Activated CD4-positive, alpha-beta T cell treated with anti-CD3 and anti-CD28 coated beads, Interleukin-2, amount 50 U/mL, for 48 hours (primary cell): ENCODE measurements at places on chromosomes 7 and 10.

DNA sequence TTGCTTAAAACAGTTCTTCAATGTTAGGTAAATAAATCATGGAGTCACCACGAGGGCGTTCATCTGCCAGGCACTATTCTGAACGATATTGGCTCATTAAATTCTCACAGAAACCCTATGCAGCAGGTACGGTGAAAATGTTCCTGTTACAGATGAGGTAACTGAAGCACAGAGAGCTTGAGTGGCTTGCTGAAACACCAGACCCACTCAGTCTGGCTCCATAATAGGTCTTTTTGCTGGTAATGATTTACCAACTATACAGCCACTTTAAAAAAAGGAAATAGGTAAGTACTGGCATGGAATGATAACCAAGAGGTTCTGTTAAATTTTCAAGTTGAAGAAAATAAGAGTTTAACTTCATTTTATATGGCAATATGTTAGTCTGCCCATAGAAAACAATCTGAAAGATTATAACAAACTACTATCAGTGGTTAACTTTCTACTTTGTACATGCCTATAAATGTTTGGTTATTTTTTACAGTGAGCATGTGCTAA, 1.3 kb upstream of the TM9SF3 start:
- DNase-seq: no peak

DNA sequence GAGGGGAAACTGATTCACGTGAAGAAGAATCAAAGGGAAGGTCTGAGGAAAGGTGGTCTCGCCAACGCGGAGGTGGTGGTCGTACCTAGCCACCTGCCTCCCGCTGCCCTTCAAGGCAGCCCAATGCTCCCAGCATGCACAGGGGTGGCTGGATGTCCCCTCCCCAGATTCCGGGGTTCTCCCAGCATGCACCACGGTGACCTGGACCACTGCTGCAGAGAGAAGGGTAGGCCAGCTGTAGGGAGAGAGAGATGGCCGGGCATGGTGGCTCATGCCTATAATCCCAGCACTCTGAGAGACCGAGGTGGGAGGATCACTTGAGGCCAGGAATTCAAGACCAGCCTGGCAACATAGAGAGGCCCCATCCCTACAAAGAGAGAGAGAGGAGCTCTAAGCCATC, 32.4 kb upstream of the PPP2R2D start:
- no peak for DNase-seq

GRCh38 chr10:103350175-103350516, 794 bp downstream of the PCGF6 start:
- DNase-seq: no peak

DNA sequence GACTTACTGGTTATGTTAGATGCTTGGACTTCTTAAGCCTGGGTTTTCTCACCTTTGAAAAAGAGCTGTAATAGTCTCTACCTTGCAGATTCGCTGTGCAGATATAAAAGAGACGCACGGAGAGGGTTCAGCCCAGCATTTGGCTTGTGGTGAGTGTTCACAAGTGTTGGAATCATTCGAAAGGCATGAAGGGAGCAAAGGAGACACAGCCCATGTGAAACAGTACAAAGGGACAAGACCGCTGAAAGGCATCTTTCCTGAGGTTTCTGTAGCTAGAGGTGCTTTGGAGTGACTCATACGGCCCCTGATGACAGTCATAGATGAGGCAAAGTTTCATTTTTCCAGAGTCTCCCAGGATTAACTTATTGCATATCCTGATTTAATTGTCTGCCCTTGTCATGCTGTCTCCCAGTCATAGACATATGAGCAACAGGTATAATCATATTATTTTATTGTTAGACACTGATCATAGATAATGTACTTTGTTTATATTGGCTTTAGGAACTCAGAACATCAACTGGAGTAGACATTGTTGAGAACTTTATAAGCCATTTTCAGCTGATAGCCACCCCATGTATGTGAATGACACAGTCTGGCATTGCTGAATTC, 171.1 kb downstream of the ADRA2A start:
- DNase-seq: no peak

GRCh38 chr10:98980353-98980752, 255.3 kb downstream of the HPSE2 start:
- no peak for DNase-seq

- peak; percentile 57 for DNase-seq
Observed at GRCh38 chr10:34994565-34995142, 95.5 kb downstream of the CUL2 start.

DNA sequence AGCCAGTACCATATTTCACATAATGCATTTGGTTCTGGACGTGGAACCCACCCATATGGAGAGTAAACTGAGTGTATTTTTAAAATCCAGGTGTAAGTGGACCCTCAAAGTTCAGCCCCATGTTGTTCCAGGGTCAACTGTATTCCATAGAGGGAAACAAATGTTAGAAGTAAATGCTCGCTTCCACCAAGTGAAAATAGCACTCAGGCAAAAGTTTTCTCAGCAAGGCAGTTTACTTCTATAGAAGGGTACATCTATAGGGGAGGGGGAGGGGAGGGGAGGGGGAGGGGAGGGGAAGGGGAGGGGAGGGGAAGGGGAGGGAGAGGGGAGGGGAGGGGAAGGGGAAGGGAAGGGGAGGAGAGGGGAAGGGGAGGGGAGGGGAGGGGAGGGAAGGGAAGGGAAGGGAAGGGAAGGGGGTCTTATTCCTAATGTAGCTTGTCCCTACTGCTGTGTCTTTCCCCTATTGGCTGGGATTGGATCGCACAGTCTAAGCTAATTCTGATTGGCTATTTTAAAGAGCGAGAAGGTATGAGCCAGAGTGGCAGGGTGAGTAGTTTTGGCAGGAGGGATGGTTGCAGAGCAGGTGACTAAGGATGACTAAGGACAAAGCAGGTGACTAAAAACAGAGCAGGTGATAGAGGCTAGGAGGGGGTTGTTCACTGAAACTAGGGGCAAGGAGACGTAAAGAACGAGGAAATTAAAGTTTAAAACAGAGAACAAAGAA, 29.1 kb downstream of the GARIN1A start:
- no peak for DNase-seq

- DNase-seq: no peak
Observed at GRCh38 chr10:63093227-63093626, 39.9 kb upstream of the NRBF2 start.

DNA sequence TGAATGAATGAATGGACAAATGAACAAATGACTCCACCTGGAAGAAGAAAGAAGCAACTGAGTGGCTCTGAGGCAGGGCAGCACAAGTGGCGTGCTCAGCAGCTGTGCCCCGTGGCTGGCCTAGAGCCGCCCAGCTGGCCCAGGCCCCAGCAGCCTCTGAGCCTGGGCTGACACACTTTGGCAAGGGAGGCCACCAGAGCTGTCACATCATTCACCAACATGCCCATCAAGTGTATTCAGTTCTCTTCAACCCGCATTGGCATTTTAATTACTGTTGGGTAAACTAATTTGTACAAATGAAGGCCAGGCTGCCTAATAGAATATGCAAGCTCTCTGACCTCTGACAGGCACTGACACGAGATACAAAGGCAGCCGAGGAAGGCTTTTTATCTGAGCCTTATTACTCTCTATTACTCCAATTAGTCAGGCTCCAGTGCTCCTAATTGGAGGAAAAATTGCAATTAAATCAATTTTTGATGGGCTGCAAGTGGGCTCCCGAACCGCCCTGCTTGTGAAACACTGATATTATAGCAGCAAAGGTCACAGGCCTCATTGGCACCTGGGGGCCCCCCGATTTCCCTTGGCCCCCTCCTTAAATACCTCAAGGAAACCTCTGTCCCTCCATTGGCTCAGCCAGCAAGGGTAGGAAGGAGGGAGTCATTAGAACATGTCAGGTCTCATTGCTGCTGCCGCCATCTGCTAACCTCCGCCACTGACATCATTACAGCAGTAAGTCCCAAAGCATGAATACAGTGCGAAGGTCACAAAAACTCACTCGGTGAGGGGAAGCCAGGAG, 41.9 kb downstream of the DPCD start:
- DNase-seq: no peak

GRCh38 chr10:17233286-17233991, 5.4 kb downstream of the VIM start:
- DNase-seq: no peak

DNA sequence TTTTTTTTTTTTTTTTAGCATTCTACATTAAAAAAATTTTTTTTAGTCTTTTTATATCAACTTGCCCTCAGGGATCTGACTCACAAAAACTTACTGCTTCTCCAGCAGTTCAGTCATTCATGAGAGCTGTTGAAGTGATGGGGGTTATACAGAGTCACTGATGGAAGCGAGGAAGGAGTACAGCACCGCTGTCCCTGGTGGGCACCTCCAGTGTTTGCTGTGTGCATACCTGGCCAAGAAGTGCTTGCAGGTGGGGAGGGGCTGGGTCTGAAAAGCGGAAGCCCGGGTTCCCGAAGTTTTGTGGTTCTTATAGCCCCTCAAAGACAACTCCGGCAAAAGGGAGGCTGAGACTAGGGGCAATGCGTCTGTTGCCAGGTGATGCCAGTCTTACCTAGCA, 46.2 kb downstream of the MINDY4 start:
- no peak for DNase-seq

DNA sequence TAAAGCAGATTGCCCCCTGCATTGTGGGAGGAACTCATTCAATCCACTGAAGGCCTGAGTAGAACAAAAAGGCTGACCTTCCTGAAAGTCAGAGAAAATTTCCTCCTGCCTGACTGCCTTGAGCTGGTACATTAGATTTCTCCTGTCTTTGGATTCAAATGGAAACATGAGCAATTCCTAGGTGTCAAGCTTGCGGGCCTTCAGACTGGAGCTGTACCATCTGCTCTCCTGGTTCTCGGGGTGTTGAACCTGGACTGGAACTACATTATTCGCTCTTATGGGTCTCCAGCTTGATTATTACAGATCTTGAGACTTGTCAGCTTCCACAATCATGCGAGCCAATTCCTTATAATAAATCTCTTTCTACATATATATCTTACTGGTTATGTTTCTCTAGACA, 173.6 kb upstream of the STEAP4 start:
- DNase-seq: no peak

DNA sequence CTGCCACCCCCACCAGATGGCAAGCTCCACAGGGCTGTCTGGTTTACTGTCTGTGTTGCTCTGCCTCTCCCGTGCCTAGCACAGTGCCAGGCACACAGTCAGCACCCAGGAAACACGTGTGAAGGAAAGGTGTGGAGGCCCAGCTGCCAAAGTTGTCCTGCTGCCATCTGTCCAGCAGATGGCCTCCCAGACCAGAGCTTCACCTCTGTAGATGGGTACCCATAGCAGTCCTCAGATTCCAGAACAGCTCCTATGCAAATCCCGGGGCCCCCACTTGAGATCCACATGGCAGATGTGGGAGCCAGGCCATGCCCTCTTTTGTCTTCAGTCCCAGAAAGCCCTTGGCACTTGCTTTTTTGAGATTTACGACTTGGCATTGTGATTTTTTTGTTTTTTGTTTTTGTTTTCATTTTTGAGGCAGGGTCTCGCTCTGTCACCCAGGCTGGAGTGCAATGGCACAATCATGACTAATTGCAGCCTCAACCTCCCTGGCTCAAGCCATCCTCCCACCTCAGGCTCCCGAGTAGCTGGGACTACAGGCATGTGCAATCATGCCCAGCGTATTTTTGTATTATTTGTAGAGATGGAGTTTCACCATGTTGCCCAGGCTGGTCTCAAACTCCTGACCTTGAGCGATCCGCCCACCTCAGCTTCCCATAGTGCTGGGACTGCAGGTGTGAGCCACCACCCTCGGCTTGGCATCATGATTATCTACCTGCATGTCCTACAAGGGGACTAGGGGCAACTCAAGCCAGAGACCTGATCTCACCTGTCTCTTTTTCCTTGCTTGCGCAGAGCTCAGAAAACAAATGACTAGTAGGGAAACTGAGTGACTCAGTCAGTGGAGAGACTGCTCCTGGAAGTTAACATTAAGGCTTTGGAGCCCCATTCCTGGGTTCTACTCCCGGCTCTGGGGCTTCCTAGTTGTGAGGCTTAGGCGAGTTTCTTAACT, 16.9 kb upstream of the PALD1 start:
- peak; percentile 55 for DNase-seq

GRCh38 chr7:53947732-53948131, 594.4 kb upstream of the VSTM2A start:
- DNase-seq: no peak

- DNase-seq: peak; percentile 82
Observed at GRCh38 chr7:148698397-148699023, at the start of gene CUL1. CUL1 (plus strand) TSS chr7:148698903; CDS start chr7:148730123, 31,220 bp downstream.

DNA sequence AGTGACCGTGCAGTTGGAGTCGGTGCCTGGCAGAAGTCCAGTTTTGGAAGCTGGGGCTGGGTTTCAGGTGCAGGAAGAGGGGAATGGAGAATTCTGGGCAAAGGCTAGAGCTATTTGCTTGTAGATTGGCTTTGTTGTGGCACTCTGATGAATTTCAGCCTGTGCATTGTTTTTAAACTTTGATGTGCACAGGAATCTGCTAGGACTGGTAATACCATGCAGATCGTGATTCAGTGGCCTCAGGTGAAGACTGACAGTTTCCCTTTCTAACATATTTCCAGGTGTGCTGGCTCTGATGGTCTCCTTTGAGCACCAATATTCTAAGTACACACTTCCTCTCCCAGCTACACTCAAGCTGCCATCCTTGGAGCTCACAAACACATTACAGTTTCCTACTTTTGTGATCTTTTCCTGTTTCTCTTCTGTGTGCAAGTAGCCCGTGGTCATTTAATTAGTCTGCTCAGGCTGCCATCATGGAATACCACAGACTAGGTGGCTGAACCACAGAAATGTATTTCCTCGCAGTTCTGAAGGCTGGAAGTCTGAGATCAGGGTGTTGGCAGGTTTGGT, 55.6 kb downstream of the NOC3L start:
- DNase-seq: no peak

GRCh38 chr10:30637881-30638467, 8.4 kb upstream of the LYZL2 start:
- DNase-seq: peak; percentile 29

DNA sequence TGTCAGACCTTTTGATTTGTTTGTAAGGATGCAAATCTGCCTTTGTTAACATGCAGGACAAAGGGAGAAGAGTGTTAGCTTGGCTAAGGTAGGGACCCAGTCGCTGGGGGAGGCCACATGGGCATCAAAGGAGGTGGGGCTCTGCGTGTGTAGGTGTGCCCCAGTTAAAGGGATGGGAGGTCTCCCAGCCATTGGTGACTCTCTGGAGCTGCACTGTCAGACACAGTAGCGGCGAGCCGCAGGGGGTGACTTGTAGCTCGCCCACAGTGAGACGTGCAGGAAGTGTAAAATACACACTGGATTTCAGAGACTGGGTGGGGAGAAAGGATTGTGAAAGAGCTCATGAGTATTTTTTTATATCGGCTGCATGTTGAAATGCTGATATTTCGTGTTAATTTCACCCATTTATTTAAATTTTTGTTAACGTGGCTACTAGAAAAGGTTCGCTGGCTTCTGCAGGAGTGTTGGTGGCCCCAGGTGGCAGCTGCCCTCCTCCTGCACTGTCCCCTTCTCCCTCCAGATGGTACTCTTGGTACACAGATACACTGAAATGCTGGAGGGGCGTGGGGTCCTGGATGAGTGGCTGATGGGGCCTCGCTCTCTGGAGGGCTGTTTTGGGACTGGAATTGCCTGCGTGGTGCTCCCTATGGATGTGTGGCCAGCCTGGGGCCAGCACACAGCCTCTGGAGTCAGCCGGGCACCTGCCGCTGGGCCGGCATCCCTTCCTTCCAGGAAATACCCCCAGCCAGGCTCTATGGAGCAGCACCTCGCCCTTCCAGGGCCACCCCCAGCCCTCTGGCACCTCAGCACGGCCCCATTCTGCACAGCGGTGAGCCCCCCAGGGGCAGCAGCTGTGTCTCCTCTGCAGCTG, 59.2 kb downstream of the LHPP start:
- DNase-seq: no peak
